ENCODE measurements at places on chromosomes 1 and 21. TPM values are rescaled to one million over a fixed set of nuclear protein-coding genes. Genes with fewer than 3 reads are reported as not detected.
A peak's percentile ranks its signal among the peaks of the same experiment; 100 is the strongest.

- no peak for DNase-seq
- H3K4me3 ChIP-seq, result no peak overlapping the region
- peaks cover 16% of the 10 kb centered on the region for H3K4me1 ChIP-seq
- no peaks in the 10 kb centered on the region for H3K27me3 ChIP-seq
Measured at GRCh38 chr1:109639841-109640184, 16.1 kb upstream of the GSTM4 start.

GRCh38 chr1:86965012-86965826 lies 50.8 kb downstream of the HS2ST1 start:
- H3K27me3 ChIP-seq, result no peaks in the 10 kb centered on the region
- no peak for DNase-seq
- H3K36me3 ChIP-seq, result no peaks in the 10 kb centered on the region
- H3K27ac ChIP-seq, result peak overlapping the region; percentile 8
- H3K4me1 ChIP-seq, result peaks cover 4% of the 10 kb centered on the region

GRCh38 chr1:45957684-45958083 lies 154.3 kb downstream of the MAST2 start:
- no peak for DNase-seq
- no peak overlapping the region for H3K4me3 ChIP-seq
- H3K36me3 ChIP-seq, result no peaks in the 10 kb centered on the region
- H3K27ac ChIP-seq, result no peak overlapping the region
- H3K4me1 ChIP-seq, result no peaks in the 10 kb centered on the region

DNA sequence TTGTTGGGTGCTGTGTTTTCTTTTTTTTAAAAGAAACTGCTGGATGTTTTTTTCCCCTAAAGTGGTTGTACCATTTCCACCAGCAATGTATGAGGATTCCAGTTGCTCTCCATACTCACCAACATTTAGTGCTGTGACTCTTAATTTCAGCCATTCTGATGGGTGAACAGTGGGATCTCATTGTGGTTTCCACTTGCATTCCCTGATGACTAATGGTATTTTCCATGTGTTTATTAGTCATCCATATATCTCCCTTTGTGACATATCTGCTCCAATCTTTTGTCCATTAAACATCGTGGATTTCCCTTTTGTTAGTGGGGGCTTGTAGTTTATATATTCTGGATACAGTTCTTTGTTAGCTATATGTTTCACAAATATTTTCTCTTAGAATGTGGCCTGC lies 206.0 kb downstream of the CAMTA1 start:
- no peaks in the 10 kb centered on the region for H3K36me3 ChIP-seq
- H3K4me3 ChIP-seq, result no peak overlapping the region
- H3K27me3 ChIP-seq, result peaks cover 3% of the 10 kb centered on the region
- no peak for DNase-seq

DNA sequence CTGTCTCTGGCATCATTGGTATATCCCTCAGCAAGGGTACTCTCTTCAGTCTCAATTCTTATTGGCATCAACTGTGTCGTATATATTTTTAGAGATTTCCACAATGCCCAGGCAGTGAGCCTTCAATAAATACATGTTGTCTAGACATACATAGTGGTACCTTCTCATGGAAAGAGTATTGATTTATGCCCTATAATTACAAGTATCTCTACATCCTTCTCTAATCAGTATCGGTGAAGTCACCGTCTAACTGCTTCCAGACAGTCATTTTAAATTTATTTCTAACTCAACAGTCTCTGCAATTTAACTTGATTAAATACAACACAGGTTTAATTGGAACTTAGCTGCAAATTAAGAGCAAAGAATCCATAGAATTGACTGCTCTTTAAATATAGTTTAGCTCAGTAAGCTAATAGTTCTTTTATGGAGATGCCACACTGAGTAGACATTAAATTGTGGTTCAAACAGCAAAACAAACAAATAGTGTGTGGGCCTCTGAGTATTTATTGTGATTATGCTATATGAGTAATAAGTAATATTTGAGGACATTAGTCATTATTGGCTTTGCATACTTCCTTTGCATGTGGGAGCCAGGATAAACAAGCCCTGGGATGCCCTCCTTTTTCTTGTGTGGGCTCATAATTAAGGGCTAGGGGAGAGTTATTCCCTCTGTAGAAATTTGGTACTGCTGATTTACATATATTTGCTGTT lies 126.9 kb upstream of the DUSP10 start:
- no peaks in the 10 kb centered on the region for H3K36me3 ChIP-seq
- DNase-seq, result no peak
- H3K27ac ChIP-seq, result no peak overlapping the region
- H3K4me1 ChIP-seq, result peaks cover 5% of the 10 kb centered on the region
- no peaks in the 10 kb centered on the region for H3K27me3 ChIP-seq

DNA sequence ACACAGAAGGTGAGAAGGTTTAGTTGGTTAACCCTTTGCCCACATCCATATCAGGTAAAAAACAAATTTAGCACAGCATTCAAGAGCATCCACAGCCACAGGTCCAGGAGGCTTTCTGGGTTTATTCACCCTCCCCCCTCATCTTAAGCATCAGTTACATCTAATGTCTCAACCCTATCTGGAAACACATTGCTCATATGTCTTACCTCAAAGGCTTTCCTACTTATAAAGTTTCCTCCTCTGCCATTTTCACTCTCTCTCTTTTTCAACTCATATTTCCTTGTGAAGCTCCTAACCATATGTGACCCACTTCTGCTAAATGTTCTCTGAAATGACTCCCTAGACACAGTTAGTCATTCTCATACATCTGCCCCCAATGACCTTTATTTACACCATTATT lies 47.9 kb upstream of the RUNX1 start:
- no peaks in the 10 kb centered on the region for H3K36me3 ChIP-seq
- H3K27ac ChIP-seq, result no peak overlapping the region
- no peaks in the 10 kb centered on the region for H3K27me3 ChIP-seq
- H3K4me3 ChIP-seq, result no peak overlapping the region
- no peaks in the 10 kb centered on the region for H3K4me1 ChIP-seq

GRCh38 chr1:147162093-147162492 lies 10.2 kb downstream of the PRKAB2 start:
- H3K36me3 ChIP-seq, result peaks cover 5% of the 10 kb centered on the region
- H3K4me3 ChIP-seq, result no peak overlapping the region
- no peaks in the 10 kb centered on the region for H3K27me3 ChIP-seq
- DNase-seq, result no peak
- H3K4me1 ChIP-seq, result no peaks in the 10 kb centered on the region

- peak overlapping the region; percentile 66 for H3K4me3 ChIP-seq
- peaks cover 62% of the 10 kb centered on the region for H3K4me1 ChIP-seq
- H3K27me3 ChIP-seq, result no peaks in the 10 kb centered on the region
- H3K36me3 ChIP-seq, result peaks cover 29% of the 10 kb centered on the region
- H3K27ac ChIP-seq, result peak overlapping the region; percentile 92
- no peak for DNase-seq
Measured at GRCh38 chr1:206575165-206575893, 36.9 kb downstream of the EIF2D start.

DNA sequence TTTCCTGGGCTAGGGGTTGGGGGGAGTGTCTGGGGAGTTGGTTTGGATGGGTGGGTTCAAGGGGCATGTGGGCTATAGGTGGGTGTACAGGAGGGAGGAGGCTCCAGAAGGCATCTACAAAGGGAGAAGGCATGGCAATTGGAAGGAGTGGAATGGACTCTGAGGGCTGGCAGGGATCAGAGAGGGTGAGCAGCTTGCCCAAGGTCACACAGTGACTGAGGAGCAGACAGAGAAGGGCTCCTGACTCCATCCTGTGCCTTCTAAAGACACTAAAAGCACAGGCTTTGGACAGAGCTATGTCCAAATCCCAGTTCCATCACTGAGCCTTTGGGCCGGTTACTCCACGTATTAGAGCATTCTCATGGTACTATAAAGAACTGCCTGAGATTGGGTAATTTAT lies 151.8 kb downstream of the PTPRU start:
- no peak for DNase-seq
- no peak overlapping the region for H3K27ac ChIP-seq
- no peaks in the 10 kb centered on the region for H3K36me3 ChIP-seq
- H3K4me1 ChIP-seq, result no peaks in the 10 kb centered on the region

- no peak for DNase-seq
Measured at GRCh38 chr1:1873186-1873585, 17.7 kb downstream of the GNB1 start.

DNA sequence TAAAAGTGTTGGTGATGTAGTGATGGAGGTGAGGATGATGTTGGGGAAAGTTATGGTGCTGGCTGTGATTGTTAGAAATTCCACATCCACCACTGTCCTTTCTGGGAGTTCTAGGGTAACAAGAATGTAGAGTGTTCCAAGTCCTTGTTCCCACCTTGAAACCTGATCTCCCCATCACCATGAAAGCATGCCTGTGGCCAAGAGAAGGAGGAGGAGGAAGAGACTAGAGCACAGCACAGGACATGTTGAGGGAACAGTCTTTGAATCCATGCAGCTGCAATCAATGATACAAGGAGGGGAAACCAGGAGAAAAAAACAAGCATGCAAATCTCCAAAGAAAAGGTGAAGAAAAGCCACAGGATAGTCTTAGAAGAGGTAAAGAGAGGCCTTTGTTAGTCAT lies 45.9 kb upstream of the ARTN start:
- H3K4me3 ChIP-seq, result no peak overlapping the region
- H3K36me3 ChIP-seq, result peaks cover 3% of the 10 kb centered on the region
- DNase-seq, result no peak

- no peak overlapping the region for H3K27ac ChIP-seq
- H3K36me3 ChIP-seq, result no peaks in the 10 kb centered on the region
- no peak overlapping the region for H3K4me3 ChIP-seq
Measured at GRCh38 chr1:170262276-170262939, 116.6 kb downstream of the NTMT2 start.

DNA sequence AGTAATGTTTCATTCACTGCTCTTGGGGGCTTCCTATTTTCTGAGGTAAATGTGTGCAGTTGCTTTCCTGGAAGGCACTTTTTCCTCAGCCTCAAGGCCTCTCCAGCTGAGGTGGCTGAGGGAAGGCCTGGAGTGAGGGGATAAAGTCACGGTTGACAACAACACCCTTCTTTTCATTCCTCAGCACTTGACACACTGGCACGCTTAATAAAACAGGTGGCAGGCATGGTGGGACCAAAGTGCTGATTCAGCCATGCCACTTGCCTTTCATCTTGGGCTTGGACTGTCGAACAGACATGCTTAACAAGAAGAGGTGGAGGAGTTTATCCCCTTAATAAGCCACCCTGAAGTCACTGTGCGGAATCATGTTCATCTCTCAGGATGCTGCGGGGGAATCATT lies 23.6 kb upstream of the GRHL3 start:
- H3K36me3 ChIP-seq, result no peaks in the 10 kb centered on the region
- no peak overlapping the region for H3K27ac ChIP-seq
- H3K27me3 ChIP-seq, result peaks cover 7% of the 10 kb centered on the region
- no peaks in the 10 kb centered on the region for H3K4me1 ChIP-seq
- no peak for DNase-seq
- H3K4me3 ChIP-seq, result no peak overlapping the region

DNA sequence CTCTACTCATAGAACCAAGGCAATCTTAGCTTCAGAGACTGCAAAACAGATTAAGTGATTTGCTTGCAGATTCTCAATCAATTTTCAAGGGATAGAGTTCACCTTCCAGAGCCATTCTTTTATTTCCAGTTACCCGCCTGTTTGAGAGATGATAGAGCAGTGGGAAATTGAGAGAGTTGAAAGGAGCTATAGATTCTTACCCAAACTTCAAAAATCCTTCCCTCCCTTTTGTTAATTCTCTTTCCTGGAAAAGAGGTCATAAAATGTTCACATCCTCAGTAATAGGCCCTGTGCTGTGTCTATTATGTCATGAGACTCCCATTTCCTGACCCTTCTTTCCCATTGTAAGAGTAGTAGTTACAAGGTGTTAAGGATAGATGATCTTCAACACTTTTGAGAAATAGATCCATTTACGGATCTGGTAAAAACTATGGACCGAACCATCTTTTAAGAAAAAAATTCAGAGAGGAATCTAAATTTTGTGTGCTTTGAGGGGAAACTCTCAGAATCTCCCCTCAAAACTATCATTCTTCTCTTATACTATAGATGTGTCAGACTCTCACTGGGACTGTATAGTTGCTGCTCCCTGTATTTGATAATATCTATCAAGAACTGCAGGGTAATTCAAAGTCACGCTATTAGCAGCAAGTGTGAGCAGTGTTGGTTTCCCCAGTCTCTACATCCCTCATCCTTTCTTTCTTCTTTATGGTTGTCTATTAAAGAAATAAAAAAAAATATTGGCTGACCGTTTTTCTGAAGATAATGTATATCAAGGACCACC lies 8.0 kb downstream of the RGS4 start:
- H3K4me3 ChIP-seq, result no peak overlapping the region
- H3K27me3 ChIP-seq, result no peaks in the 10 kb centered on the region
- no peaks in the 10 kb centered on the region for H3K36me3 ChIP-seq
- no peaks in the 10 kb centered on the region for H3K4me1 ChIP-seq

DNA sequence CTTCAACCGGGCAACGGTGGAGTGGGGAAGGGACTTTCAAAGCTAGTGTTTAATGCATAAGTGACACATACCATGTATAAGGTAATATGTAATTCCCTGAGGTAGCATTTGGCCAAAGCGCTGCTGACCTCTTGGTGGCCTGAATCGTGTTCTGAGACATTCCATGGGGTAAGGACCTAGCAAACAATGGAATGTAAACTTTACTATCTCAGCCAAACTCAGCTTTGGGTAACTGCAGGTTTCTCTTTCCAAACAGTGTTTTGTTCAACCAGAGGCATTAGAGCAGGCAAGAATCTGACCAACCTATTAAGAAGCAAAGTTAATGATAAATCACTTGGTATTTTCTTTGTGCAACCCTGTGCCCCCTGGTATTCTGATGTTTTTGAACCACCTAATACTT lies 22.0 kb downstream of the TGFB2 start:
- H3K4me1 ChIP-seq, result no peaks in the 10 kb centered on the region
- DNase-seq, result no peak
- no peak overlapping the region for H3K27ac ChIP-seq
- H3K36me3 ChIP-seq, result no peaks in the 10 kb centered on the region
- H3K27me3 ChIP-seq, result no peaks in the 10 kb centered on the region

DNA sequence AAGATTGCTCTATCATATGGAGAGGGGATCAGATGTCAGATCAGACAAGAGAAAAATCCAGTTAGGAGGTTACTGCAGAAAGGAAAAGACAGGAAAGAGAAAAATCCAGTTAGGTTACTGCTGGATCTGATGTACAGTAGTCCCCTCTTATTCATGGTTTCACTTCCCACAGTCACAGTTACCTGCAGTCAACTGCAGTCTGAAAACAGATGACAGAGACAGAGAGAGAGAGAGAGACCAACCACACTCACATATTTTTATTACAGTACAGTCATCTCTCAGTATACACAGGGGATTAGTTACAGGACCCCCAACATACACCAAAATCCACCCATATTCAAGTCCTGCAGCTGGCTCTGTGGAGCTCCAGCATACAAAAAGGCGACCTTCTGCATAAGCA lies 29.3 kb downstream of the NUP133 start:
- 0 out of 2 replicates have a peak overlapping the region, but pooled peaks have one; percentile 65 for H3K27ac ChIP-seq
- no peak overlapping the region for H3K4me3 ChIP-seq
- H3K27me3 ChIP-seq, result no peaks in the 10 kb centered on the region

GRCh38 chr1:207866471-207867135 lies 44.3 kb downstream of the CD34 start:
- H3K27me3 ChIP-seq, result no peaks in the 10 kb centered on the region
- no peak overlapping the region for H3K27ac ChIP-seq
- peak overlapping the region; percentile 38 for H3K4me3 ChIP-seq

Gene HSF2BP
- total RNA-seq, result 0.48 TPM

Gene AADACL3
- not detected for total RNA-seq

Gene LGR6
- not detected for total RNA-seq

Gene GJB3
- total RNA-seq, result not detected
